ENCODE measurements at places on chromosomes 2 and 18. TPM values are rescaled to one million over a fixed set of nuclear protein-coding genes. Genes with fewer than 3 reads are reported as not detected.

- ATAC-seq = no peak
Observed at GRCh38 chr2:43321446-43321845, 95.0 kb upstream of the ZFP36L2 start.

DNA sequence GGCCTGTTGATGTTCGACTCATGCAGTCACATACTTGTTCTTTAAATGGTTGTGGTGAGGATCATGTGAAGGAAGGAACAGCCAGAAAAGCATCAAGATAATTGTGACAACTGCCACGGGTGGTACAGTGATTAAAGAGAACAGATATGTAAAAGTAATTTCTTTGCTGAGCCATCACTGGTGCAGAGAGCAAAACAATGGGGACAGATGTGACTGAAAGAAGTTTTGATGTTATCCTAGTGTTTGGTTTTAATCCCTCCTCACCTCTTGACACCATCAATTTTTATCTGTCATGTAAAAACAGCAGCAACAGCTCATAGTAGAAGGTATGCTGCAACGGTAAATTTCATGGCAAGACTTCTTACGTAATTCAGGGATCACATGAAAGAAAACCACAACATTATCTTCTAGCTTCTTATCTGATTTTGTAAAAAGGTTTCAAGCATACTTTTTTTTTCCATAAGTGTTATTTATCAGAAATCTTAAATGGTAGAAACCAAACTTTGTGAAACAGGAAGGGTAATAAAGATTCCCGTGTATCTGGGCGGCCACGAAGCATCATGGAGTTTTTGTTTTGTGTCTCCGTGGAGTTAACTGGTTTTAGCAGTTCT, 65.2 kb downstream of the PLCL1 start:
- no peak for ATAC-seq

GRCh38 chr2:226023383-226023782, 623.9 kb downstream of the NYAP2 start:
- no peak for ATAC-seq

IL1F10 gene
- total RNA-seq = not detected

DNA sequence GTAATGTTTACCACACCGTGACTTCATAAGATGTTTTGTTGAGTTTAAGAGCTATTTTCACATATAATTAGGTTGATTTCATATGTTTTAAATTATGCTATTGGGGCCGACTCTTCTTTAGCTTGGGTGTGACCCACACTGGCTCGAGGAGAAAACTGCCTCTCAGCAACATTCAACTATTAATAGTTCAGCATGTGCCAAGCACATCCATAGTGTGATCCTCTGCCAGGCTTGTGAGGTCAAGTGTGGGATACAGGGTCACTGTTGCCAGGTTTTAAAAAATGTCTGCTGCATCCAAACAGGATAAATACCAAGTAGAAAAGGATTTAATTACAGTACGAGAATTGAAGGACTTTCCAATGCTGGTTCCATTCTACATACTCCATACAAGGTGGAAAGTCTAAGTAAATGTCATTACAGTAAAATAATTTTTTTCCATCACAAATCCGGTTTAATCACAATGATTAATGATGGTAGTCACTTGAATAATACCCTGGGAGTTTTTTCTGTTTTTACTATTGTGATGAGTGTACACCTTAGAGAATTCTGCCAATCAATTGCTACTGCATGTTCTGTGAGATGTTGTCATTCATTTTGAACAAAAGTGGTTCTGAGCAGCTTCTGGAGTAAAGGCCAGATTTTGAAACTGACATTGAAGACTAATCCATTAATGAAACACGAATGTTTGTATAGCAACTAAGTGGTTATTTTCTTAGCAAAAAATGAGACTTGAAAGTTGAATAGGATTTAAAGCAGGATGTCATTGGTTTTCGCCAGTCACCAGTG, 84.5 kb downstream of the ABI2 start:
- ATAC-seq = no peak

KIF1A gene
- 107 TPM for total RNA-seq

DNA sequence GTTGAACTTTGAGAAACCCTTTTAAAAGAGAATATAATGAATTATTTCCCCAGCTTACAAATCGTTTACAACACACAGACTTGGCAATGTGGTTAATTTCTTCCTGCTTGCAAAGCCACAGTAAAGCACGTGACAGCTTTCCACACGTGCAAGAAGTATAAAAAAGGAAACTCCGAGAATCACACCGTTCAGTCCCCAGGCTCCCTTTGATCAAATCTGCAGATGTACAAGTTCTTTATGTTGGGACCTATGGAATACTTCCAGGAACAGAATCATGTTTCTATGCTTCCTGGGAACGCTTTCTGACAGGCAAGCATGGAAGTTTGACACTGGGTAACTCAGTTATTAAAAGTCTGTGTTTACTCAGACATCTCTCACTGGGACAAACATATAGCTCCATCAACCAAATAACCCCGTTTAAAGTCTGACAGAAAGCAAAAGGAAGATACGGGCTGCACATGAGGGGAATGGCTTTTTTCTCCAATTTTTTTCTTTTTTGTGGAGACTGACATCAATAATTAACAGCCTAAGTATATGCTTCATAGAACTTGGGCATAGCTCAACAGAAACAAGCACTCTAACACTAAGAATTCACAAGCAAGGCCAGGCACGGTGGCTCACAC, 134.8 kb downstream of the EIPR1 start:
- ATAC-seq = no peak

DNA sequence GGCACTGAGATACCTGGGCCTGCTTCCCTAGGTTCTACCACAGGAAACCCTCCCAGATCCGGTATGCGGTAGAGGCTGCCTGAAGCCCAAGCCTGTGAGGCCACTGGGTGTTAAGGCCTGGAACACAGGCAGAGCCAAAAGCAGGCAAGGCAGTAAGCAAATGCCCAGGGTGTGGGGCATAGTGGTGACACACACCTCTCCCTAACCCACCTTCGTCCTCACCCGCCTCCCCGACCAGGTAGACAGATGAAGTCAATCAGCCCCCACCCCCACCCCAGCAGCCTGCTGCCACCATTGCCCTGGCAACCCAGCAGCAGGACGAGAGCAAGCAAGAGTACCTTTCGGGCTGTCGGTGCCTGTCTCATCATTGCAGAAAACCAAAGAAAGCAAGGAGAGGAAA, 6.1 kb downstream of the DCTN1 start:
- ATAC-seq = no peak

DNA sequence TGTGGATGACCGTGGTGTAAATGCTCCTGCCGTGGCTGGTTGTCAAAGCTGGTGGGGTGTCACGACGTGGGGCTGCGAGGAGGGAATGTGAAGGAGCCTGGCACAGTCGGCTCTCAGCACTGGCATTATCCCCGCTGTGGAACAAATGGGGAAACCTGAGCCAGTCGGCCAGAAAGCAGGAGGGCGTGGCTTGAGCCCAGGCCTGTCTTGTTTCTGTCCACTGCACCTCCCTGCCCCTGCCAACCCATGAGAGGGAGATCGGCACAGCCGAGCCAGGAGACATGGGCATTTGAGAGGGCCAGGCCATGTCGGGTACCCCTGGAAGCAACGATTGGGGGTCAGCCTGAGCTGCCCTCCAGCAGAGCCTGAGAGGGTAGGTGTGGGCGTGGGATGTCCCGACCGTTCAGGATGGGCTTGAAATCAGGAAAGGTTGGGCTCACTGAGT, 44.5 kb downstream of the PDIA6 start:
- no peak for ATAC-seq

- no peak for ATAC-seq
Observed at GRCh38 chr2:134670955-134671354, 47.8 kb downstream of the TMEM163 start.

STPG4 gene
- total RNA-seq = 1.3 TPM

- ATAC-seq = no peak
Observed at GRCh38 chr18:9150121-9150520, 13.5 kb downstream of the ANKRD12 start.

- no peak for ATAC-seq
Observed at GRCh38 chr2:158266111-158266510, 164.4 kb downstream of the UPP2 start.

- no peak for ATAC-seq
Observed at GRCh38 chr2:176679061-176679669, 409.9 kb downstream of the MTX2 start.

ARHGAP28 gene
- 9.6 TPM for total RNA-seq

KCNF1 gene
- 3.7 TPM for total RNA-seq

DNA sequence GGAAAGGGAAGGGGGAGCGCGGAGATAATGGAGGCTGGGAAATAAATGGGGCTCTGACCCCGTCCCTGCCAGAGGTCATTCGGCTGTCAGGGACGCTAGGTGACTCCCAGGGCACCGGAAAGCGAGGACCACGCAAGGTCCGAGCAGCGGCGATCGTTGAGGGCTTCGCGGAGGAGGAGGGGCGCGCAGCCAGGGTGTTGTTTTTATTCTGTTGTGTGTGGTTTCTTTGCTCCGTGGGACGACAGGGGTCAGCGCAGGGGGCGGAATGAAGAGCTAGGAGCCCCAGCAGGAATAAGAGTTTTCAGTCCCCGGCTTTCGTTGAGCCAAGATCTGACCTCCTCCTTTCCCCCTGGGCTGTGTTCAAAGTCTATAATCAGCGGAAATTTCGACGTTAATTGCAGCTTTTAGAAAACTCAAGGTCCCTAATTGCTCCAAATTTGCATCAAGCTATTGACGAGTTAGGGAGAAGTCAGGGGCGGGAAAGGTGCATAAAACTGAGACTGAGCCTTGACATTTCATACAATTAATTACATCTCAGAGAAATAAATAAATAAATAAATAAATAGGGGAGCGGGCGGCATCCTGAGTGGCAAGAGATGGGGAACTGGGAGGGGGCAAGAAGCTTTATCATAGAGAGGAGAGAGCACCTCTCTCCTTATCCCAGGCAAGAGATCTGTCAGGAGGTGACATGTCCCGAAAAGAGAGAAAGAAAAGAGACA, 2.2 kb downstream of the GAD1 start:
- ATAC-seq = no peak

DNA sequence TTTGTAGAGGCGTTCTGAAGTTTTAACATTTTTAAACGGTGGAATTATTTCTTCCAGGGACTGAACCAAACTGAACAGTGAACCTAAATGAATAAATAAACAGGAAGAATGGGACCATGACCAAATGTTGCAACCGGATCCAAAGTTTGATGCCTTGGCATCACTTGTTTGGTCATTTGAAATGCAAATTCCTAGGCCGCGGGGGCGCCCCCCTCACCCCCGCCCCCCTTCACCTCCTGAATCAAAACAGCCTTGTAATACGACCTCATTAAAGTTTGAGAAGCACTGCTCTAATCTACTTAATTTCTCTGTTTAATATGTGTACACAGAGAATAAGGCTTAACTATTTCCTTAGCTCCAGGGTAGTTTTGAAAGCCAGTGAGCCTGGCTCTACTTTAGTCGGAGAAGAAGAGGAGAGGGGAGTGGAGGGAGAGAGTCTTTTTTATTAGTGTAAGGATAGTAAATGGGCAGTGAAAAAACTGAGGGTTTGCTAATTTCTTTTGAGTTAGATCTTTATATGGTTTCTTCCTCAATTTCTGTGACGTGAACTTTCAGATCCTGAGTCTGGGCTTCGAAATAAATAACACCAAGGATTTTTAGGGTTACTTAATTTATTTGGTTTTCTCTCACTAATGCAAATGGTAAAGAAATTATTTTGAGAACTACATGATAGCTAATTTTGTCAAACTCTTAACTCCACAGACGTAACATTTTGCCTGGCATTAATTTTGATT, 5.7 kb downstream of the C2orf80 start:
- no peak for ATAC-seq

DNA sequence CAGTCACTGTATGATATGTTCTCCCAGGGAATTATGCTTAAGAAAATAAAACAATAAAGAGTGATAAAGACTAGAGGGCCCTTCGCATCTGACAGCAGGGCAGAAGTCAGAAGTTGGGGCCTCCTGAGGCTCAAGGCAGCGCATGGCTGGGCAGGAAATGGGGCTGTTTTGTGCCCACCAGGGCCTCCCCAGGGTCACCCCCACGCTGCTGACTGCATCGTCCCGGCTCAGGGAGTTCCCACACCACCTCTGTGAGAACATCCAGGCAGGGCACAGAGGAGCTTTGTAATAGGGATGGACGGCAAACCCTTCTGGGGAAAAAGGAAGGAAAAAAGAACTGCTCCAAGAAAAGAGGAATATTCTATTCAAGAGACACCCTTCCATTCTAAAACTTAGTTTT, 41.2 kb downstream of the PAX3 start:
- no peak for ATAC-seq

- ATAC-seq = no peak
Observed at GRCh38 chr18:58668211-58668610, 3.1 kb upstream of the MALT1 start.

TMEM198 gene
- 4.8 TPM for total RNA-seq

RTP5 gene
- total RNA-seq = 0.22 TPM

- ATAC-seq = no peak
Observed at GRCh38 chr18:52394602-52395001, 54.6 kb downstream of the DCC start.

GRCh38 chr18:44899832-44900231, 219.1 kb downstream of the SETBP1 start:
- no peak for ATAC-seq

ABCG5 gene
- total RNA-seq = 0.50 TPM

- no peak for ATAC-seq
Observed at GRCh38 chr2:41768310-41768709, 279.5 kb upstream of the PKDCC start.

GRCh38 chr2:97985998-97986397, 9.8 kb downstream of the TMEM131 start:
- ATAC-seq = no peak

MYO3B gene
- total RNA-seq = 3.2 TPM

CLHC1 gene
- 52.0 TPM for total RNA-seq

LRRTM4 gene
- total RNA-seq = 35.3 TPM

DNA sequence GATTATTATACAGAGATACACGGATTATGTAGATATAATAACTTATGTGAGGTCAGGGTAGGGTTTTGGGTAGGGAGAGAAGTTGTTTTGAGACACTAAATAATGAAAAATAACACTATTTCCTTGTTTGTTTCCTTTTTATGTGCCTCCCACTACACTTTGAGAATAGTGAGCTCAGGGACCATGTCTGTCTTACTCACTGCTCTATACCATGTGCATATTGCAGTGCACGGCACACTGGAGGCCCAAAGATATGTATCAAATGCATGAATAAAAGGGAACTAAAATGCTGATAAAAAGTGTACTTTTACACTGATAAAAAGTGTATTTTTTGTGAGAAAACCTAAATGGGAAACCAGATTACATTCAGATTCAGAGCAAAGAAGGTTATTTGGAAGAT, 151.4 kb upstream of the NABP1 start:
- no peak for ATAC-seq

PUS10 gene
- 6.0 TPM for total RNA-seq

UGT1A5 gene
- total RNA-seq = not detected

GRCh38 chr2:233359823-233360222, 5.5 kb downstream of the DGKD start:
- no peak for ATAC-seq

GRCh38 chr2:199985625-199986207, 30.3 kb downstream of the MAIP1 start:
- peak; percentile 49 for ATAC-seq

TUBB8B gene
- total RNA-seq = not detected

DNA sequence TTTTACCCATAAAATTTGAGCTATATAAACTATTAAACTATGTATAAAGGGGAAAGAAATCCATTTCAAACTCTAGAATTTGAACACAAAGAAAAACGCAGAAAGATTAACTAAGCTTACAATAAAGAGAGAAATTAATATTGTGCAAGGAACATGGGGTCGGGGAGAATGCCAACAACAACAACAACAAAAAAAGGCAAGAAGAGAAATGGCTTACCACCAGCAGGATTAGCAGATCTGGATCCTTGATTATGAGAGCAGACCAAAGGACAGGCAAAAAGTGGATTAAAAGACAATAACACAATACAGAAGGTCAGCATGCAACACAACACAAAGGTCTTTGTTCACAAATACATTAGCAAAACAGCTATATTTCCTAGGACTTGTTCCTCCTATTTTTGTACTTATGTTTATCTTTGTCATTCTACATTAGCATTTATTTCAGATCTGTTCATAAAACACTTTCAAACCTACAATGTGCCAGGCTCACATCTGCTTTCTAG, 103.4 kb upstream of the RNU4ATAC start:
- ATAC-seq = no peak

Measured in motor neuron (in vitro differentiated cells).